ENCODE measurements at places on chromosomes 1 and 21.

GRCh38 chr1:174359454-174359805 is 88.3 kb upstream of the GPR52 start:
- no peak for DNase-seq

DNA sequence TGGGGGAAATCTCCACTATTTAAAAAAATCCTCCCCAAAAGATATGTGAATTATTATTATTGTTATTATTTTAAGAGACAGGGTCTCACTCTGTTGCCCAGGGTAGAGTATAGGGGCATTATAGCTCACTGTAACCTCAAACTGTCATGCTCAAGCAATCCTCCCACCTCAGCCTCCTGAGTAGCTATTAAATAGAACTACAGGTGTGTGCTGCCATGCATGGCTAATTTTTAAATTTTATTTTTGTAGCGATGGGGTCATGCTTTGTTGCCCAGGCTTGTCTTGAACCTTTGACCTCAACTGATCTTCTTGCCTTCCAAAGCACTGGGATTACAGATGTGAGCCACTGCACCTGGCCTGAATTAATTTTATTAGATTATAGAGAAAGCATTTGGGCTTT is 116.8 kb downstream of the RABGAP1L start:
- DNase-seq = no peak

DNA sequence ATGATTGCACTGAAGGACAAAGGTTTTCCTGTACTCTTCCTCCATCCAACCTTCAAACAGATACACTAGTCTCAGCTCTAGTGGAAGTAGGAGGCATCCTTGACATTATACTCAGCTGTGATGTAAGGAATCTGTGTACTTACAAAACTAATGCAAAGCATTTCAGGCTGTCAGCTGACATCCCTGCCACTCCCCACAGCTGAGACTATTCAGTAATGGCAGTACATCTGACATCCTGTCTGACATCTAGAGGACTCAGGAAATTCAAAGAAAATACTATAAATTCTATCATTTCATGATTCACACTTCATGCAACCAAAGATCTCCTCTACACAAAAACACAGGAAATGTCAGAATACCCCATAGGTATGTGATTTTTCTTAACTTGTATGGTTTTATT is 325.8 kb downstream of the SMYD3 start:
- no peak for DNase-seq

GRCh38 chr1:19038732-19039131 is 82.3 kb upstream of the IFFO2 start:
- DNase-seq = no peak

DNA sequence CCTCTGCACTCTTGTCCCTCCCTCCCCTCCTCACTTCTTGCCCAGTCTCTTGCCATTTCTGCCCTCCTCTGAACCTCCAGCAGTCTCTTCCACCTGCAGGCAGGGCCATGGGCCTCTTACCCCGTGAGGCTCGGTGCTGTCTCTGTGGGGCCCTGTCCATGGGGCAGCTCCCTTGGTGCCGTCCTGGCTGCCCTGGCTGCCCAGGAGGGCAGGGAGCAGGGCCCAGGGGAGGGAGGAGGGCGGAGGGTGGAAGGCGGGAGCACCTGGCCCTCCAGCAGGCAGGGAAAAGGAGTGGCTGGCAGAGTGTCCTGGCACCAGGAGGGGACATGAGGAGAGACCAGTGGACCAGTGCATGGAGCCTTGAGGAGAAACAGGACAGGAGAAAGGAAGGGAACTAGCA is at the start of gene RORC:
Gene RORC, minus strand, starts transcription at position 198 of the 400 bp plus-strand sequence. Its CDS starts 38 bp downstream, at position 160.
- no peak for DNase-seq

All from stimulated activated CD4-positive, alpha-beta T cell treated with anti-CD3 and anti-CD28 coated beads, Interleukin-15, amount 100 ng/mL, for 1 hour (primary cell).